ENCODE measurements at places on chromosomes 7 and 10. TPM values are rescaled to one million over a fixed set of nuclear protein-coding genes. Genes with fewer than 3 reads are reported as not detected.

DNA sequence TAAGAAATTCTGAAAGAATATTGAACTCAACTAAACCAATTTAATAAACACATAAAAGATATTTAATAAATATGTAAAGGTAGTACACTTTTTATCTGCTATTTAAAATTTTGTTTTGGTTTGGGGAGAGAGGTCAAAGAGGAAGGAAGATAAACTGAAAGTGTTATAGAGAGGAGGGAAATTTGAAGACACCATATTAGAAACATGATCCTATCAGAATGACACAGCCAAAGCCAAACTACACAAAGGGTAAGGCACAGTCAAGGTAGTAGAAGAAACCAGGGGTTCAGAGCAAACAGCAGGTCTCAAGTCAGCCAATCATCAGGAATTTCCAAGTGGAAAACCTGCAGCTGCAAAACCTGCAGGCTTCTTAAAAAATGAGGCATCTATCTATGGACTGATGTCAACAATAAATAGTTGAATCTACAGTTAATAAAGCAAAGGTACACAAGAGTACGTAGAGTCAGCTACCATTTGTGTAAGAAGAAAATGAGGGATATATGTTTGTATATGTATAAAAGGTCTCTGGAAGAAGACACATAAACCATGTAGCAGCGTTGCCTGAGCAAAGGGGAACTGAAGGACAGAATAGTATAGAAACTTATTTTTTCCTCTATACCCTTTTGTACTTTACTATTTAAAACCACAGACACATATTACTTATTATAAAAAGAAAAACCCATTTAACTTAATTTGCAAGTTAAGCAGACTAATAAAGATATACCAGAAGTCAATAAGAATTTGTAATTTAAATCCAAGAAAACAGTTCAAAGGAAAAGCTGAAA is 10.0 kb downstream of the ZNF800 start:
- no peaks in the 10 kb centered on the region for H3K27me3 ChIP-seq
- peaks cover 57% of the 10 kb centered on the region for H3K36me3 ChIP-seq
- no peak overlapping the region for H3K27ac ChIP-seq

GRCh38 chr10:110279407-110279986 is 25.2 kb downstream of the SMNDC1 start:
- no peak overlapping the region for H3K4me3 ChIP-seq
- H3K36me3 ChIP-seq: peaks cover 5% of the 10 kb centered on the region
- no peak overlapping the region for H3K27ac ChIP-seq
- H3K4me1 ChIP-seq: peaks cover 8% of the 10 kb centered on the region
- peak; percentile 17 for DNase-seq
- peaks cover 31% of the 10 kb centered on the region for H3K27me3 ChIP-seq

Gene PRSS37
- not detected for total RNA-seq

DNA sequence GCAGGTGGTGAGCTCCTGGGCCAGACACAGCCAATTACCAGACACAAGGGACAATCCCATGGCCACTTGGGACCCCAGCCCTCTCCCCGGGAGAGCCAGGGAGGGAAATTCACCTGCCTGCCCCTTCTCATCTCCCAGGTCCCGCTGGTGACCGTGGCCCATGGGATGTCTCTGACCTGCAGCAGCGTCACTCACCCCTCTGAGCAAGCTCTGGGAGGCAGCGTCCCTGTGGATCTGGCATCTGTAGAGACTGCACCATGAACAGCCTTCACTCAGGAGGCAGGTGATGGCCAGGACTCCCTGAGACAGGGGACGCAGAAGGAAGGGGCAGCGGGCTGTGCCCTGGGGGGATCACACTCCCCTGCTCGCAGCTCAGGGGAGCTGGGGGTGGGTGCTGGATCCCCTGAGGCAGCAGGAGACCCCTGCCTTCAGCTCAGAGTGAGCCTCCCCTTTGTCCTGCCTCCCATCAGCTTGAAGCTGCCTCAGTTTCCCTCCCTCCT is 90.8 kb downstream of the FOXL3 start:
- peaks cover 12% of the 10 kb centered on the region for H3K4me1 ChIP-seq
- H3K27ac ChIP-seq: no peak overlapping the region
- H3K36me3 ChIP-seq: peaks cover 5% of the 10 kb centered on the region
- H3K4me3 ChIP-seq: no peak overlapping the region

DNA sequence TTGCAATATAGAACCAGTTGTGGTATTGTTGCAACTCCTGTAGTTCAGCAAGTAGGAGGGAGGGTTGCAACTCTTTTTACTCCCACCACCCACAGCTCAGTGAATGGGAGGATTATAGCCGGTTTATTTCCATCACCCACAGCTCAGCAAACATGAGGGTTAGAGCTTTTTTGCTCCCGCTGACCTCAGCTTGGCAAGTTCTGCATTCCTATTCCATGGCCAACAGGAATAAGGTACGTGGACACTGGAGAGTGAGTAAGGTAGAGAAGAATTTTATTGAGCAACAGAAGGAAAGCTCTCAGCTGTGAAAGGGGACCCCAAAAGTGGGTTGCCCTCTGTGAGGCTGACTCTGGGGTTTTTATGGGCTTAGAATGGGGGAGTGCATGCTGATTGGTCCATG is 167.1 kb upstream of the SMIM30 start:
- H3K27ac ChIP-seq: no peak overlapping the region
- H3K27me3 ChIP-seq: peaks cover 3% of the 10 kb centered on the region
- peaks cover 5% of the 10 kb centered on the region for H3K4me1 ChIP-seq
- H3K4me3 ChIP-seq: no peak overlapping the region

DNA sequence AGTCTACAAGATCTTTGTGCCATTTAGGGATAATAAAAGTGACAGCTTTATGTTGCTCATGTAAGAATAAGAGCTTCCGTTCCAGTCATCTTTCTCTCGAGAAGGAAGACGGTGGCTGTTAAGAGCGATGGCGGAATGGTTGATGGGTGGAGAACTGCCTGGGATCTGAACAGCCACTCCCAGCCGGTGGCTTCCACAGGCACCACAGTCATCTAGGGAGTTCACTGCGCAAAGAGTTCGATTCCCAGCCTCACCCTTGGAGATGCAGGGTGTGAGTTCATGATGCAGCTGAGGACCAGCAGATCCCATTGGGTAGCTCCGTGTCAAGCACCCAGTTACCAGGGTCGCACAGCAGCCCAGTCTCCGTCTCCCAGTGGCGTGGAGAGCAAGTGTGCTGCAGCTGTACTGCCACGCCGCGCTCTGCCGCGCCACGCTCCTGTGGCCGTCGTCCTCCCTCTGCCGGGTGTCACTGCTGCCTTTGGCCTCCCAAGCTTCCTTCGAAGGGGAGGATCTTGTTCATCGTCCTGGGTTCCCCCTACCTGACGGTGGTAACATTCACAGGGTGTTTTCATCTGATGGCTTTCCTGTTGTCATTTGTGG is 7.8 kb downstream of the SUN1 start:
- no peak overlapping the region for H3K4me3 ChIP-seq
- H3K27me3 ChIP-seq: no peaks in the 10 kb centered on the region
- no peak for DNase-seq
- no peak overlapping the region for H3K27ac ChIP-seq
- H3K4me1 ChIP-seq: no peaks in the 10 kb centered on the region
- peaks cover 46% of the 10 kb centered on the region for H3K36me3 ChIP-seq

DNA sequence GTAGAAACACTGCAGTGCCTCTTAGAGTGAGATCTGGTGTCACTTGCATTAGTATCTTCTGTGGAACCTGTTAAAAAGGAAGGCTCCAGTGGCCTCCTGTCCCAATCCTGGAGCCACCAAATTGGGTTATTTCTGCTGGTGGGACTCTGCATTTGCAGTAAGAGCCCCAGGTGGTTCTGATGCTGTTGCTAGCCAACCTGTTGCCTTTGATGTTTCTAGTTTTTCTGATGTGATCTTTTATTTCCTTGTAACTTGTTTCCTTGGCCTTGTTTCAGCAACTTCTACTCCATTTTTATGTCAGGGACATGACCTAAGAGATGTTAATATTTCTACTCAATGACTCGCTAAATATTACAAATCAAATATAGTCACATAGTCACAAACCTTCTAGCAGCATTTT is 12.5 kb upstream of the STN1 start:
- no peak for DNase-seq
- H3K27me3 ChIP-seq: peaks cover 3% of the 10 kb centered on the region
- no peak overlapping the region for H3K27ac ChIP-seq
- no peaks in the 10 kb centered on the region for H3K4me1 ChIP-seq

Gene TSPAN33
- 5.5 TPM for total RNA-seq

- H3K4me3 ChIP-seq: peak overlapping the region; percentile 82
- peak; percentile 54 for DNase-seq
- peak overlapping the region; percentile 82 for H3K27ac ChIP-seq
- H3K4me1 ChIP-seq: peaks cover 1% of the 10 kb centered on the region
- H3K36me3 ChIP-seq: peaks cover 10% of the 10 kb centered on the region
Observed at GRCh38 chr10:130301021-130301892, 165.1 kb downstream of the GLRX3 start.

Gene LBX1
- total RNA-seq: not detected

DNA sequence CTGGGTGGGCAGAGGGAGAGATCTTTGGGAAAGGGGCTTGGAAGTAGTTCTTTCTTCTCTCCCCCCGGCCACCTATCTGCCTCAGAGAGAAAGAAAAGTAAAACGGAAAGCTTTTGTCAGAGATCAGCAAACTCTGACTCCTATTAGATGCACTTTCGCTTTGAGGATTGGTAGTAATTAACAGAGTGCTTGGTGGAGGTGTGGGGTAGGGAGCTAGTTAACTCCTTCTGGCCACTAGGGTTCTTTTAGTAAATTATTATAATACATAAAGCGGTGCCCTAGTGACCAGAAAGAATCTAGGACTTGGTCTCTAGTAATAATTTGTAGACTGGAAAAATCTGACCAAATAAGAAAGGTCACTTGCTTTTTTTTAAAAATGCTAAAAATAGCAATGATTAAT is 54.6 kb downstream of the CPVL start:
- H3K4me3 ChIP-seq: peak overlapping the region; percentile 58
- H3K27me3 ChIP-seq: peaks cover 2% of the 10 kb centered on the region
- no peak for DNase-seq
- no peaks in the 10 kb centered on the region for H3K36me3 ChIP-seq
- H3K27ac ChIP-seq: no peak overlapping the region

DNA sequence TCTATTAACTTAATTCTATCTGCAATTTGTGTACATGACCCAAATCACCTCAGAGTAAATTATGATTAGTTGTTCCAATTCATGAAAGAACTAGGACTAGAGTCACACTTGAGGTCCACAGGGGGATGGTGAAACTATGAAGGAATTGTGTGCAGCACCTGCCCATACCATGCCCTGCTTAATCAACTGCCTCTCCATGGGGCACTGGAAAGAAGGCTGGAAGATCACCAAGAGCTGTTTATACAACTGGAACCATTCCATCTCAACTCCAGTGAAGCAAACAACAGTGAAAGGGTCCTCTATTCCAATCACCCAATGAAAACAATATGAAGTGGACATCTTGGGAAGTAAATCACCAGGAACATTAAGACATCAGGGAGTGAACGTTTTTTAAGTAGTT is 98.7 kb upstream of the SEMA3D start:
- H3K4me3 ChIP-seq: no peak overlapping the region
- no peaks in the 10 kb centered on the region for H3K27me3 ChIP-seq
- no peaks in the 10 kb centered on the region for H3K36me3 ChIP-seq
- H3K4me1 ChIP-seq: no peaks in the 10 kb centered on the region

Gene UNC5B
- total RNA-seq: not detected
